ENCODE measurements at places on chromosomes 2 and 18. TPM values are rescaled to one million over a fixed set of nuclear protein-coding genes. Genes with fewer than 3 reads are reported as not detected.

CD302 gene
- total RNA-seq = 47.1 TPM

SALL3 gene
- total RNA-seq = 0.09 TPM

DNA sequence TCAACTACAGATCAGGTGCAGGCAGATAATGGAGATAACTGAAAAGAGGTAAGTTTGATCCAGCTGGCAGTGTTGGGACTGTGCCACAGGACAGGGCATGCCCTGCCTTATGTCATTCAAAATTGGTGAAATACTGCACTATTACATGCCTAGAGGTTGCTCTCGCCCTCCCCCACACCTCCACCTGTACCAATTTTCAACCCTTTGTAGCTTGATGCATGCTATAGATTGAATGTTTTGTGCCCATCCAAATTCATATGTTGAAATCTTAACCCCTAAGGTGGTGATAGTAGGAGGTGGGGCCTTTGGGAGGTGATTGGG is 72.1 kb upstream of the LYPD6B start:
- DNase-seq = no peak

DNA sequence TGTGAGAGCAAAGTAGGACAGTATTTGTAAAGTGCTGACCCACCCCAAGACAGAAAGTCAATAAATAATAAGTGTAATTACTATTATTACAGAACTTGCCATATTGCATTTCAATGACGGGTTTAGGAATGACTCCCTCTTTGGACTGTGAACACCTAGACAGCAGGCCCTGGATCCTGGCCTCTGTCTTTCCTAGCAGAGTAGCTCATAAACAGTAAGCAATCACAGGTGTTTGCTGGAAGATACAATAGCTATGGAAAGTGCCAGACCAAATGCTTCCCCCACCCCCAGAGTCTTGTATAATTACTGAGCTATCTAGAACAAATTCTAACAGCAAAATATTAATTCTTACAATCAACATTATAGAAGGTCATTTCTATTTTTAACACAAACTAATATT is 20.1 kb upstream of the MYO1B start:
- DNase-seq = no peak

- no peak for DNase-seq
Observed at GRCh38 chr2:236352761-236353593, 88.8 kb upstream of the ASB18 start.

- DNase-seq = no peak
Observed at GRCh38 chr18:44848644-44849335, 168.1 kb downstream of the SETBP1 start.

DNA sequence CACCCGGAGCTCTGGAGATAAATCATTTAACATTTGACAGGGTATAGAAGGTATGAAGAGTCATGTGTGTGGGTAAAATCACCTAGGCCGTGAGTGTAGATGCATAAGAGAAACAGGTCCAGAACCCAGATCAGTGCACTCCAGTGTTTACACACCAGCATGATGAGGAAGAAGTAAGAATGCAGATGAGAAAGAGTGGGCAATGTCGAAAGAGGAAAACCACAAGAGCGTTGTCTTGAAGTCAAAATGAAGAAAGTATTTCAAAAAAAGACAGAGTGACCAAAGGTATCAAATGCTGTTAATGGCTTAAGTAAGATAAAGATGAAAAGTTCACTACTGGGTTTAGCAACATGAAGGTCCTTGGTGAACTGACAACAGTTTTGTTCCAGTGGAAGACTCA is 32.0 kb upstream of the PLB1 start:
- no peak for DNase-seq

DNA sequence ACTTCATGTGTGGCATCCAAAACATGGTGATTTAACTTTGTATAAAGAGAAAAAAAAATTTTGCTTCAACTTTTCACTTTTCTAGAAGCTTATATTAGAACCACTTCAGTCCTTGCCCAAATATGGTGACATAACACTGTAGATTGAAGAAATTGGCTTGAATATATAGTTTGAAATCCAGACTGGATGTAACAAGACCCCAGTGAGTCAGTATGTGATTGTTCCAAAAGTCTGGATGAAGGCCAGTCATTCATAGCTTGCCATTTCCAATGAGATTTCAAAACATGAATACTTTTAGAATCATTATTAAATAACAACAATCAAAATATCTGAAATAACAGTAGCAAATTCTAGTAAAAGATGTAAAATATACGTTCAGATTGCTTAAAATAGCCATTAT is 104.8 kb upstream of the FN1 start:
- DNase-seq = no peak
